ENCODE measurements at places on chromosomes 3 and 15.
A peak's percentile ranks its signal among the peaks of the same experiment; 100 is the strongest.

- no peak for DNase-seq
Observed at GRCh38 chr3:138567403-138567802, 26.7 kb downstream of the CEP70 start.

GRCh38 chr3:107543666-107544065 lies 20.9 kb downstream of the BBX start:
- DNase-seq = peak; percentile 8

DNA sequence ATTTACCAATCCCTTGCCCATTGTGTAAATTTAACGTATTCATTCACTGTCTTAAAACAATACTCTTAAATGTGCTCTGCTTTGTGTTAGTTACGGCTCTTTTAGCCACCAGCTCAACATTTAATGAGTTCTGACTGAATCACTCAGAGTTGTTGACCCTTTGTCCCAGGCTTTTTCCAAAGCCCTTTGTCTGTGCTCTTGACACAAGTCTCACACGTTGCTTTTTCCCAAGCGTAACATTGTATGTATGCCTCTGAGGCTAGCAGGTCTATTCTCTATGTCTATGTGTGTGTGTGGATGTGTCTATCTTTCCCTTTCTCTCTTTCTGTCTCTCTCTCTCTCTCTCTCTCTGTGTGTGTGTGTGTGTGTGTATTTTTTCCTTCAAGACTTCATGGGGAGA lies 435.4 kb upstream of the GOLIM4 start:
- no peak for DNase-seq

DNA sequence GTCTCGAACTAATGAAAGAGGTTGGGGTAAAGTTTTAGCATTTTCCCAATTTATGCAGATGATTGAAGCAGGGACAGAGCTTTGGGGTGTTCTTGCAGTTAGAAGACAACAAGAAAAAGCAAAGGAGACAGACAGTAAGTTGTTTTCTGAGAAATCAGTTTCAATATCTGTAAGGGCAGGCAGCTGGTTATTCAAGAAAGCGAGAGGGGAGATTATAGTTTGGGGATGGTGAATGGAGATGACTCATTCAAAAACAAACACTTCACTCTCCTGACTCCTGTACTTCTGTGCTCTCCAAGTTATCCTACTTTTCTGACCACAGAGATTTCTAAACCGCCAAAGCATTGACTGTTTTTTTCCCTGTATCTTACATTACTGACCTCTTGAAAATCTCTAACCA lies 352.0 kb downstream of the GAP43 start:
- no peak for DNase-seq

DNA sequence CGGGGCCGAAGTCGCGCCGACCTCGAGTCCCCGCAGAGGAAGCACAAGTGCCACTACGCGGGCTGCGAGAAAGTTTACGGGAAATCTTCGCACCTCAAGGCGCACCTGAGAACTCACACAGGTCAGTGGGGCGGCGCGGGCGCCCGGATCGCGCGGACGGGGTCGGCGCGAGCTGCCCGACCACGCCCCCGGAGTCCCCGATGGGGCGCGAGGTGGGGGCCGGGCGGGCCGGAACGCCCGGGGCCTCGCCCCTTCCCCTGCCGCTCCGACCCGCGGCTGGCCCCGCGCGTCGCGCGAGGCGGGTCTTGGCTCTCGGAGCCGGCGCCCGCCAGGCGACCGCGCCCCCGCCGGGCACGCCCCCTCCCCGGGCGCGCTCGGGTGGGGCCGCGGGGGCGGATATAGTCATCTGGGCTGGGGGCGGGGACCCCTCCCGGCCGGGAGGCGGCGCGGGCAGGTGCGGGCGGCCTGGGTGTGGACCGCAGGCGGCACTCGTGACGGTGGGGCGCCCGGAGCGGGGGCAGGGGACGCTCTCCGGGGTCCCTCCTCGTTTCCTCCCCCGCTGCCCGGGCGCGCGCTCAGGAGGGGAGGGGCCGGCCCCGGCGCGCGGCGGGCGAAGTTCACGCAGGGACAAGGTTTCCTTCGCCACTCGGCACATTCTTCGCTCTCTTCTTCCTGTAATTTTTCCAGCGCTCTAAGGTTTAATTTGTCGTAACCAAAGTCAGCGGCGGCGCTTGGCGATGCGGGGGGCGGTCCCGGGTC lies 1.2 kb downstream of the KLF13 start:
- DNase-seq = peak; percentile 34

DNA sequence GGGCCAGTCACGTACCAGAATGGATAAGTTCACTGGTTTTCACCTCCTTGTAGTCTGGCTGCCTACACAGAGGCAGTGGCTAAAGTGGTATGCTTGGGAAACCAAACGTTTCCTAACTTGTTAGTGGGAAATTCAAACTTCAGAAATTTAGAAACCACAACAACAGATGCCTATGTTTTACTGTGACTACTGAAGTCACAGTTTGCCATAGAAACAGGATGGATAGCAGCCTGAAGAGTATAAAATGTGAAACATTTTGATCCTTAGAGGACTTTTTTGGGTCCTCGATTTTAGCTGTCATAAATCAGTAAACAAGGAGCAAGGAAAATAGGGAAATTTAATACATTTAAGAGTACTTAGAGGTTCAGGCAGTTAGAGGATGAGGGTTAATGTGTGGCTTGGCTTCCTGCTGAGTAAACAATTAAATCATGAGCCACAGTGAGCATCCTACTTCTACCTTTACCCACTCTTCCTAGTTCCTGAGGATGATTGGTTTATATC lies 48.6 kb downstream of the CMSS1 start:
- no peak for DNase-seq

DNA sequence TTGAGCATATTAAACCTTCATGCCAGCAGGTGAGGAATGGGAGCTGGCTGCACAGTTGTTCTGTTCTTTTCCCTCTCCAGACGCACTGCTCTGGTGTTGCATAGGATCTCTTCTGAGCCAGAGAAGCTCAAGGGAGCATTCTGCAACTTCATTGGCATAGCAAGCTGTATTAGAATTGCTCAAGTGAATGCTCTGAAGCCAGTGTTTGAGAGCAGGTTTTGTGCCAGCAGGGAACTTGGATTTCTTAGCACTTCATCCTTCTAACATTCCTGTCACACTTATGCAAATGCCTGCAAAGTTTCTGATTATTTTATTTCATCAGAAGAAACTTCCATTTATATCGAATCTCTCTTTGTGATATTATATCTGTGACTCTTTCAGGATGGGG lies 366.6 kb downstream of the AGBL1 start:
- no peak for DNase-seq

DNA sequence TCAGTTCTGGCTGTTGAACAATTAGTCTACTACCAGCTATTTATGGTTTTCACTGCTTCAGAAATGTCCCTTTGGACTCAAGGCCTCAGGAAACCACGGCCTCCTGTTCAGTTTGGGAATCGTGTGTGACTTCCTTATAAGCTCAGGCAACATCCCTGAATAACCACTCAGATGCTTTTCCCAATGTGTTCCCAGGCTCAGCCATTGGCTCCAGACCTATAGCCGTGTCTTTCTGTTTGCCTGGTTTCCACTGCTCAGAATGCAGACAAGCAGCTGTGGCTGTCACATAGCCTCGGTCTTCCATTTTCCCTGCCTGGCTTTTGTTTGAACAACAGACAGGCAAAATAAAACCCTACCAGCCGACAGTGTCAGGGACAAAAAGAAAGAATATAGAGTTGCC lies 63.2 kb upstream of the ATP2B2 start:
- no peak for DNase-seq

DNA sequence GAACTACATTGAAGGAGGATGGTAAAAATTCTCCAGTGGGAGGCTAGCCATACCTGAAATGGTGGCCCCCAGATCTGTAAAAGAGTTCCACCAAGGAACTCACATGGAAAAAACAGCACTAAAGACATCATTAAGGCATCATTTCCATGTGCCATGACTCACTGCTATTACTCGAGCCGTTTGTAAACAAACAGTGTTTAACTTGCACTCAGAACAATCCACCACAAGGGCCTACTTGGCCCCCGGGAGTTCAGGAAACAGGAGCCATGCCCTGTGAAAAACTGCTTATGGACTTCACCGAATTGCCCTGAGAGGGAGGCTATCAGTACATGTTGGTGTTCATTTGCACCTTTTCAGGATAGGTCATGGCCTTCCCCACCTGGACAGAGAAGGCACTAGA lies 18.2 kb downstream of the CCR4 start:
- peak; percentile 4 for DNase-seq

- DNase-seq = no peak
Observed at GRCh38 chr3:170359178-170359704, 1.7 kb downstream of the SKIL start.

DNA sequence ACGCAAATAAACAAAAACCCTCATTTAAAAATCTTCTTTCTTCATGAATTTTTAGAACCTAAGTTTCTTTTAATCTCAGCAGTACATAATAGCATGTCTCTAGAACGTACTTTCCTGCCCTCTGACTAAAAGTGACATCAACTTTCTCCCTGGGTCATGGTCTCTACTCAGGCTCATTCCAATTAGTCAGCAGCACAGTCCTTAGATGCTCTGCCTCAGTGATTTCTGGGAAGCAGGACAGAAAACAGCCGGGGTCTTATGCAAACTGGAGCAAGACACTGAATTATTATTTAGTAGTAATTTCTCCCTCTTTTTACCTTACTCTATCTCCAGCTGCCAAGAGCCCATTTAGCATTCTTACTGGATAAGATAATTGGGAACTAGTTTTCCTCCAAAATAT lies 365.2 kb downstream of the TUSC7 start:
- DNase-seq = no peak

GRCh38 chr15:47792231-47792630 lies 74.9 kb downstream of the SEMA6D start:
- DNase-seq = no peak

DNA sequence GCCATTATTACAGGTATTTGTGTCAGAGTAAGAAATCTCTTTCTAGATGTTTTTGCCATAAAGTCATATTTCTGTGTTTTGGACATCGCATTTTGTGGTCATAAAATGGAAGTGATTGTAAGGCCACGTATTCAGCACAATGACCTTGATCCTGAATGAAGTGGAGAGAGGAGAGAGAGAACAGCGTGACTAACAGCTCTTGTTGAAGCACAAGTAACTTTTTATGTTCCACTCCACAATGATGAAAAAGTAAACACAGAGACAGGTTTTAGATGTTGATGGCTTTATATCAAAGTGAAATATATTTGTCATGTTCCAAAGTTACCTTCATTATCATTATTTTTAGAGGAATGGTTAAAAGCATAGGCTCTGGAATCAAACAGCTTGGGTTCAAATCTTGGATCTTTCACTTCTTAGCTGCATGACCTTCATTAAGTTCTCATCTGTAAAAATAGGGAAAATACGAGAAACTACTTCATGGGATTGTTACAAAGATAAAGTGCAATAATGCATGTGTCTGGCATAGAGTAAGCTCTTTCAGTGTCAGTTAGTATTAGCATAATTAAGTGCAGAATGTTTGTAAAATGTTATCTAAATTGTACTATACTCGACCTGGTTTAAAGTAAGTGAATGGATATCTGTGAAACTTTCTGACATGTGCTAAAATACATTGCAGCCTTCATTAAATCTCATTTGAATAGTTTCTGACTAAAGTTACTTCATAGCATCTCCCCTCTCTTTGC lies 341.5 kb upstream of the DNAJC19 start:
- no peak for DNase-seq

DNA sequence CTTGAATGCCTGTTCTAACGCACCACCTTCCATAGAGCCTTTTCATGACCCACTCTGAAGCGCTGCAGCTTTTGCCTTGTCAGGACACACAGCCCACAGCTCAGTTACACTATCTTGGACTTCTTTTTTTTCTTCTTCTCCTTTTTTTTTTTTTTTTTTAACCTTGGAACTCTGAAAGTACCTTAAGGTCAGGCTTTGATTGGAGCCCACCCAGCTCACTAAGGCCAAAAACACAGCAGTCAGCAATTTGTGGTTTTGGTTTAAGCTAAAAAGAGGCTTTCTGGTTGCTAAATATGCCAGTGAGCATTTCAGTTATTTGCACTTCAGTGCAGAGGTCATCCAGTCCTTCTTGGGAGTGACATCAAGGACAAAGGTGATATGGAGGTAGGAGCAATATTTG lies 1.7 kb downstream of the SLC25A20 start:
- no peak for DNase-seq

GRCh38 chr15:25787855-25788520 lies 75.1 kb downstream of the ATP10A start:
- DNase-seq = no peak

GRCh38 chr3:107676469-107677309 lies 153.9 kb downstream of the BBX start:
- DNase-seq = peak; percentile 19

DNA sequence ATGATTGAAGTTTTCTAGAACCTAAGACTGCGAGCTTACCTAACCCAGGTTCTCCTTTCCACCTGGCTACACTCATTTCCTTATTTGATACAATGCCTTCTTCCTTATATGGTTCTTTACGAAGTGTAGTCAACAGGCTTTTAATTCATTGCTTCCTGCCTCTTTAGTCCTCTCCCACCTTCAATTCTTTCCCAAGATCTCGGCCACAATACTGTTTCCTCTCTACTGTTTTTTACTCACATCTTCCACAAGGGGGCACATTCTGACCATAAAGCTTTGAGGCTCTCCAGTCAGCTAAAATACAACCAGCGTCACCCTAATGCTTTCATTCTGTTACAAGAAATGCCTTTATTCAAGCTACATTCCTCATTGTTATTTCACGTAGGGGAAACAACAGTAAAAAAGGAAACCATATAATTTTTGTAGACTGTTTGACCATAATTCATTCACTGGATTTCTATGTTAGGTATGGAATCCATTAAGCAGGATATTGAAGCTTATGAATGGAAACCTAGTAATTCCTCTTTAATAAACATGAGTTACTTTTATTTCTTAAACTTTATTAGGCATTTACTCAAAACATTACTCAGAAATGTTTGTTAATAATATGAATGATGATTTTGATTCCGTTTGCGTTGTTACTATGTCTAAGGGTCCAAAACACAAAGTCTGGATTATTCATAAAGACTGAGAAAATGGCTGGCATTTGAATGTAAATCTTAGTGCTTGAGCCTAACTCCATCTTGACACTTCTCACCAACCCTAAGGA lies 29.5 kb upstream of the VEPH1 start:
- DNase-seq = peak; percentile 17

All from NCI-H748 treated with DMSO at 0.1 percent for 48 hours (cell line).